ENCODE measurements at places on chromosomes 4 and X.

DNA sequence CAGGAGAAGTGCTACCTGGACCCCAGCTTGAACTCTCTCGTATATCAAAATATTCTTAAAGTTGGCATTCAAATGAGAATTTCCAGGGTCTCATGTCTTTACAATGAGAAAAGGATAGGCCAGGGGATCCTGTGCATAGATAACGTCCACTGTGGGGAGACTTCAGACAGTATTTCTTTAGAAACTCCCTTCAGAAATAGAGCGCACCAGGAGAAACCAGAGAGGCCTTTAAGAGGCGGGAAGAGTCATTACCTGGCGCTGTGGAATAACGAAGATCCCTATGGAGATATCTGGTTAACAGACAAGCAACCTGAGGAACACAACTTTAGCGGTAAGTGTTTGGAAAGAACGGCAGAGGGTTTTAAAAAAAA, 600 bp downstream of the RADX start:
- DNase-seq: peak; percentile 23

DNA sequence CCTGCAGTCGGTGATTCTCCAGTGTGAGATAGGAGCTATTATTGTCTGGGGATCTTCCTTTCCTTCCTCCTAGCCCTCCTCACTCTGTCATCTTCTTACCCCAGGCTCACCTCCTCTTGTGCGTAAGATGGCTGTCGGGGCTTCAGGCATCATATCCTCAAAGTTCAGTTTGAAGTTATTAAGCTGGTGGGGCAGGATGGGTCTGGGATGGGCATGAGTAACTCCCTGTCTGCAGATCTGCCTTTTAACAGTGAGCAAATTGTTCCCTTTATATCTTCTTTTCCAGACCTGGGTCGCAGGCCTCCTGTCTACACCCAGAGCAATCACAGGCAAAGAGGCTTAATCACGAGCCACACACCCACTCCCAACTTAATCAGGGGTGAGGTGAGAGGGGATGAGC, 900 bp upstream of the MTMR1 start:
- no peak for DNase-seq

DNA sequence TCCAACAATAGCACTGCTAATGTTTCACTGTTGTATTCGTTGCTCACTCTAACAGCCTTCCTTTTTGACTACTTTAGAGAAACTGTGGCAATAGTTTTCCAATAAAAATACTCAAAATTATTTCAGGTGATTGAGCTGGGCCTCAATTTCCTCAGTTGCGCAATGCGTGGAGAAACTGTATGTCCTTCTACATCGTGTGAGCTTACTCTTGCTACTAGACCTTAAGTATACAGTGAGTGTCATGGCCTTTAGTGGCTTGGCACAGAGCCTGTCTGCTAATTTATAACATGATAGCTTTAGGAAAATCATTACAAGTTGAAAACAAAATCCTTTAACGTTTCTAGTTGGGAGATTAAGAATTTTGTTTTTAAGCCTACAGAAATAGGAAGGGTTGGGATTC, 114.5 kb downstream of the COL4A6 start:
- no peak for DNase-seq

GRCh38 chrX:107730991-107731766, 44.4 kb downstream of the TSC22D3 start:
- DNase-seq: no peak

DNA sequence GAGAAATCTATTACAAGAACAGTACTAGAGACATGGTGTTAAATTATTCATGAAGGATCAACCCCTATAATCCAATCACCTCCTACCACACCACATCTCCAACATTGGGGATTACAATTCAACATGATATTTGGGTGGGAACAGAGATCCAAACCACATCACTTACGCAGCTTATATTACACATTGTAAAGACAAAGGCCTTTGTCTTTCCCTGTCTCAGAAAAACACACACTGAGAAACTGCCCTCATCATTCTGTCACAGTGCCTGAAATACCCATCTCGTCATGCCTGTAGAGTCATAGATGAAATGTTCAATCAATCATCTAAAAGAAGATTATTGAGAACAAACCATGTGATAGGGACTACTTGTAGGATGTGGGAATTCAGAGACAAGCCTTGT, 558.8 kb upstream of the GRIA3 start:
- DNase-seq: no peak

DNA sequence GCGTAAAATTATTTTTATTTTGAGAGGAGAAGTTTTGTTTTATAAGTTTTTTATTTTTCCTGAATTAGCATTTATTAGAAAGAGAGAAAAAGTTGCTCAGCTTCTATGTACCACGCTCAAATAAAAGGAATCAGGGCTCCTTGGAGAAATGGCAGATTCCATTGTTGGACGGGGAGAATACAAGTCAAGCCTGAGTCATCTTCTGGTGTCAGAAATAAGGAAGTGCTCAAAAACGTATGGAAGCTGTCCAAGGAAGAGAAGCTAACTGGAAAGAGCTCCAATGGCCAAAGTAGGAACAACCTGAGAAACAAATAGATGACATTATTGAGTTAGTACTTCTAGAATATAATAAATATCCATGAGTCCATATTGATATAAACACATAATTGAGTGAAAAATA, 89.3 kb upstream of the NEIL3 start:
- no peak for DNase-seq

GRCh38 chrX:13226214-13226613, 93.6 kb downstream of the ATXN3L start:
- DNase-seq: no peak

GRCh38 chr4:139732991-139733570, 67.5 kb downstream of the MGST2 start:
- DNase-seq: no peak

DNA sequence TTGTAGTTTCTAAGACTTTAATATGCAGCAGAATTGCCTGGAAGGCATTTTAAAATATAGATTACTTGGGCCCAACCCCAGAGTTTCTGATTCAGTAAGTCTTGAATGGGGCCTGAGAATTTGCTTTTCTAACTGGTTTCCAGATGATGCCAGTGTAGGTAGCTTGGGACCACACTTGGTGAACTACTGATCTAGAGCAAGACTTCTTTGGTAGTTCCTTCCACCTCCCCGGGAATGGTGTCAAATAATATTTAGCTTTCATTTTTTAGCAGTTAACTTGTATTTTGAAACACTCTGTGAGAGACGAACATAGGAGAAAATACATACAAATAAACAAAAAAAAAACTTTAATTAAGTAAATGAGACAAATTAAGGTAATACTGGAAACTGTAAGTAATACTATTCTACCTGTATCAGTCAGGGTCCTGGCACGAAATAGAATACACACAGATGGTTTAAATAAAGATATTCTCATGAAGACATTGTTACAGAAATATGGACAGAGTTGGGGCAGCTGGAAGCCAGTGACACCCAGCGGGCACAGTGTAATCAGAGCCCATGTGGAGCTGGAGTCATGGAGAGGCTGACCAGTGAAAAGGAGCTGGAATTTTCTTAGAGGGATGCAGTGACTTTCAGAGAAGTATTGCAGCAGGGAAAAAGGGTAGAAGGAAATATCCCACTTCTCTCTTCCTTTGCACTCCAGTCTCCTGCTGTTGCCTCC, 905.7 kb downstream of the CCSER1 start:
- DNase-seq: no peak

DNA sequence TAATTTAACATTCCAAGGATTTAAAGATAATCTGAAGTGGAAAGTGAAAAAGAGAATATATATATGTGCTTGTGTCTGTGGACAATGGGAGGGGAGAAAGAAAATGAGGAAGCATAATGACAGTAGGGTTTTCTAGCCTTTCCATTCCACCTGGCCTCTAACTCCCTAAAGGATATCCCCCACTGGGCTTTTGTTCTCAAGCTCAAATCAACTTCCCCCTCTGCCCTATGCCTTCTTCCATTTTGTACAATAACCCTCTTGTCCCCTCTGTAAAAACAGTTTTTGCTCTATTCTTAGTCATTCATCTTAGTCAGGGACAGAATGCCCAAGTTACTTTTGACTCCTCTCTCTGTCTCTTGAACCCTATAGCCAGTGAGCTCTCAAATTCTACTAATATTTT, 23.6 kb downstream of the ANTXR2 start:
- no peak for DNase-seq

DNA sequence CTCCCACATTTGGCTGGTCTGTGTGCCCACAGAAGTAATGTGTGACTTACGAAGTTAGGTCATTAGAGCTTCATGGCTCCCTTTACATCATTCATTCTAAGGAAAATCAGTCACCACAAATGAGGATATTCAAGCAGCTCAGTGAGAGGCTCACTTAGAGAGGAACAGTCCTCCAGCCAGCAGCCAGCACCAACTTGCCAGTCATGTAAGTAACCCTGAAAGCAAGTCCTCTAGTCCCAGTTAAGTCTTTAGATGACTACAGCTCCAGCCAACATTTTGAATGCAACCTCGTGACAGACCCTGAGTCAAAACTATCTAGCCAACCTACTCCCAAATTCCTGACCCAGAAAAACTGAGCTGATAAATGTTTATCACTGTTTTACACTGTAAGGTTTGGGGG, 71.3 kb downstream of the LRBA start:
- DNase-seq: no peak

DNA sequence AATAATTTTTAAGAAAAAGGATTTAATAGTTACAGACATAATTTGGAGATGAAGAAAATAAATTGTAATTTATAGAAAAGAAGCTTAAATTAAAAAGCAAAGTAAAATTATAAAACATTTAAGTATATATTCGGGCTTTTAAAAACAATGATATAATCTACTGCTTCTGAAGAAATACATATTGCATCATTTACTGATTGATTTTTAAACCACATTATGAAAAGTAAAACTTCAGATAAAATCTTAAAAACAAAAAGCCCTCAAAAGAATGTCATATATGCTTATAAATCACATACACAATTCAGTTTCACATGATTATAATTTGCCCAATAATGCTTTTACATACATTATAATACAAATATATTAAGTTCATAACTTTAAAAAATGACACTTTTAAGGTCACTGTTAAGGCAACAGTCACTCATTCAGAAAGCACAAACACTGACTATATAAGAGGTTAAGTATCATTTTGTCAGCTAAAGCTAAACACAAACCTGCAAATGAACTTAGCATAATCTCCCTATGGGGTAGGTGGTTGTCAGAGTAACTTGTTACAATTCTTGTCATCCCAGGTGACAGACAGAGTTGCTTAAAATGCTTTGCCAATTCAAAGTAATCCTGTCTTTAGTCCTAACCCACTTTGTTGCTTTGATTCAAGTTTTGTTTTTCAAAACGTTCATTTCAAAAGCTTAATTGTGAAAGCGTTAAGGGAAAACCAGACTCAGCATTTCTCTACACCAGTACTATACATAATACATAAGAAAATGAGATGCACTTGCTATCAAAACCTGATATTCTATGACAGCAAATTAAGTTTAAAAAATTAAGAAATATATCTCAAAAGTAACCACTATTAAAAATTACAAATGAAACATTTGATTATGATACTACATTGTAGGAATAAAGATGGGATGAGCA, 90.6 kb upstream of the MAB21L2 start:
- DNase-seq: no peak

- no peak for DNase-seq
Measured at GRCh38 chr4:17236686-17237085, 275.2 kb downstream of the QDPR start.

- DNase-seq: no peak
Measured at GRCh38 chrX:40140706-40141499, 43.1 kb upstream of the BCOR start.

DNA sequence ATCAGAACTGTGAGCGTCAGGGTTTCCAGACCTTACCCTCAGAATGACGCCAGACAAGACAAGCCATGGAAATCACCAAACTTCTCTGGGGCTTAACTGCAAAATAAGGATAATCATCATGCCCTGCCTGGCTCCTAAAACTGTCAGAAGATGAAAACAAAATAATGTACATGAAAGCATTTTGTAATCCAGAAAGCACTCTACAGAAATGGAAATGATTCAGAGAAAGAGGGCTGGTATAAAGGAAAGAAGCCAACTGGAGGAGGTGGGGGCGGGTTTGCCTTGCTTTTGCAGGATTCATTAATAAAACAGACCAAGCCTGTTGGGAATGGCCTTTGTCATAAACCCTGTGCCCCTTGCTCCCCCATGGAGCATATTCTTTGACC, 47.3 kb downstream of the SEPSECS start:
- no peak for DNase-seq

DNA sequence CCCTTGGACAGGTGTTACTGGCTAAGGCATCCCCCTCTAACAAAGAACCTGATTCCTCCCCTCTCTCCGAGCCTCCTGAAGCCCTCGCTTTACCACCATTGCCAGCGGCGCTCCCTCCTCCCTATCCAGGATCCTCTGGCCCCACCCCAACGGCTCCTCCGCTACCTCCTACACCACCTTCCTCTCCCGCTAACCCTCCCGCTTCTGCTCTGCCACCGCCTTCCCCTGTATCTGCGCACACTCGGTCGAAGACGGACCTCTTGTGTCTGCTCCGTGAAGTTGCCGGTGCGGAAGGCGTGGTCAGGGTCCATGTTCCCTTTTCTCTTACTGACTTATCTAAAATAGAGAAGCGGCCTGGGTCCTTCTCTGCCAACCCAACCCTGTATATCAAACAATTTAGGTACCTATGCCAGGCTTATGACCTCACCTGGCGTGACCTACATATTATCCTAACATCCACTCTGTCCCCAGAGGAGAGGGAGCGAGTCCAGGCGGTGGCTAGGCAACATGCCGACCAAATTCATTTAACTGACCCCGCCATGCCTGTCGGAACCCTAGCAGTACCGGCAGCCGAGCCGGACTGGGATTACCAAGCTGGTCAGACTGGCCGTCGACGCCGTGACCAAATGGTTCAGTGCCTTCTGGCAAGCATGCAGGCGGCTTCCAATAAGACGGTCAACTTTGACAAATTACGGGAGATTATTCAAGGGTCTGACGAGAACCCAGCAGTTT, 958.9 kb downstream of the RPA4 start:
- no peak for DNase-seq

GRCh38 chr4:2881431-2881830, 37.8 kb downstream of the ADD1 start:
- no peak for DNase-seq

GRCh38 chrX:35362866-35363265, 420.3 kb downstream of the FAM47B start:
- no peak for DNase-seq

DNA sequence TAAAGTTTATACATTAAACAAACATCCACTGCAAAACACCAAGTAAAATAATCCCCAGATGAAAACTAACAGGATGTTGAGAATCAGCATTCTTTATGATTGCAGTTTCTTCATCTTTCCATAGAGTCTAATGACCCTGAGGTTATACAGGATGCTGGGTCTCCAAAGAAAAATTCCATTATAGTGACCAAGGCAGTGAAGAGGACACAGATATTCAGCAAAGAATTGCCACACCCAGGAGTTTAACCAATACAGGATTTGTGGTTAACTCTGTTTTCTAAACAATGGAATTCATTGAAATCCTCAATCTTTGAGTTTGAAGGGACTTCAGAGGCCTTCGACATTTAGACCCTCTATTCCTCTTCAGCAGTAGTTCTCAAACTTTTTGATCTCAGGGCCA, 76.2 kb upstream of the ESX1 start:
- no peak for DNase-seq

- DNase-seq: no peak
Measured at GRCh38 chr4:147831551-147832171, 99.8 kb downstream of the ARHGAP10 start.
